CD4-positive, alpha-beta T cell (primary cell): ENCODE measurements at places on chromosomes 5 and 9. TPM values are rescaled to one million over a fixed set of nuclear protein-coding genes. Genes with fewer than 3 reads are reported as not detected.

GDA gene
- total RNA-seq, result not detected

CDK7 gene
- 30.1 TPM for total RNA-seq

SELENOP gene
- 0.36 TPM for total RNA-seq

TRMT10B gene
- total RNA-seq, result 8.3 TPM

MAP1B gene
- 0.06 TPM for total RNA-seq

IL4 gene
- total RNA-seq, result not detected

HK3 gene
- total RNA-seq, result 1.2 TPM

SH3RF2 gene
- 0.42 TPM for total RNA-seq
